ENCODE measurements at places on chromosomes 7 and 10.

GRCh38 chr7:85232068-85232467 is 45.2 kb upstream of the SEMA3D start:
- DNase-seq: no peak

DNA sequence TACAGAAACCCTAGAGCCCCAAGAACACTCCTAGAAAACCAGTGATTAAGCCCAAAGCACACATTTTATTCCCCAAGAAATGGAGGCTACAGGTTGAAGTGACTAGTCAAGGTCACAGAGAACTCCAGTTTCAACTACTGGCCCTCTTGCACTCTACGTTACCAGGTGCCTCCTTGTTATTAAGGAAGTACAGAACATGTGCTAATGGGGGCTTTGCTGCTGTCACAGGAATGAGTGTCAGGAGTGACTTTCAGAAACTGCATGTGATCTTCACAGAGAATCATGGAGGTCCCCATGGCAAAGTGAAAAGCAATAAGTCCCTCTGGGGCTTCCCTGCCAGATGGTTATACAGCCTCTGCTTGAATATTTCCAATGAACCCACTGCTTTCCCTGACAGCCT is 19.3 kb downstream of the JAZF1 start:
- no peak for DNase-seq

- DNase-seq: peak; percentile 7
Measured at GRCh38 chr10:132627666-132628531, 90.3 kb downstream of the INPP5A start.

DNA sequence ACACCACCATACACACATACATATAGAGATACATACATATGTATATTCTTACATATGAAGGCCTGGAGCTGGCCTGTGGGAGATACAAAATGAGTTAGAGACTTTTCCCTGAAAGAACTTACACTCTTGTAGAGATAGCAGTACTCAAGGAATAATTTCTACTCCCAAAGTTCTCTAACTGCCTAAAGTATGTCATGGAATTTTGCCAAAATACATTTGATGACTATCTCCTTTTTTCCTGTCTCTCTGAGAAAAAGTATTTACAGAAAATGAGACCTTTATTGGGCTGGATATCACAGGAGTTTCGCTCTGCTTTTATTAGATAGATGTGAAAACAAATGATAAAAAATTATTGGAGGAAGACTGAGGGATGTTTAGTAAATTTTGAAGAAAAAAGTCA is 220.1 kb downstream of the POU6F2 start:
- DNase-seq: no peak

- no peak for DNase-seq
Measured at GRCh38 chr7:157470701-157471131, 133.9 kb downstream of the DNAJB6 start.

- DNase-seq: no peak
Measured at GRCh38 chr7:23653942-23654341, 26.1 kb upstream of the FAM221A start.

DNA sequence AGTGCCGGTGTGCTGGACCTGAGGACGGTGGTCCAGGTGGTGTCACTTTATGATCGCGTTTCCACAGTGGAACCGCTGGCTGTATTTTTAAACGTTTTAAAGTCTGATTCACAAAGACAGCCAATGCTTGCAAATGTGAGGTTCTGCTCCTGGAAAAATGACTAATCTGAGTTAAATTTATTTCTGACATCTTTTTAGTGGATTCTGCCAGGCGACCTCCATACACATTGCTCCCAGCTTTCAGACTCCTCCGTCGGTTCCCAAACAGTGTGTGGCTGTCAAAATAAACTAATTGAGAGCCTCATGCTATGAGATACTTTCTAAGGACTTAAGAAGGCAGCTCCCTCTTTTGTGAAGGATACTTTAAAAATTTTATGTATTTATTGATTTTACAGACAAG is 12.7 kb upstream of the TTYH3 start:
- no peak for DNase-seq

GRCh38 chr7:28083164-28083997 is 97.2 kb downstream of the JAZF1 start:
- no peak for DNase-seq

GRCh38 chr7:95481271-95482165 is 4.2 kb upstream of the ASB4 start:
- DNase-seq: no peak

DNA sequence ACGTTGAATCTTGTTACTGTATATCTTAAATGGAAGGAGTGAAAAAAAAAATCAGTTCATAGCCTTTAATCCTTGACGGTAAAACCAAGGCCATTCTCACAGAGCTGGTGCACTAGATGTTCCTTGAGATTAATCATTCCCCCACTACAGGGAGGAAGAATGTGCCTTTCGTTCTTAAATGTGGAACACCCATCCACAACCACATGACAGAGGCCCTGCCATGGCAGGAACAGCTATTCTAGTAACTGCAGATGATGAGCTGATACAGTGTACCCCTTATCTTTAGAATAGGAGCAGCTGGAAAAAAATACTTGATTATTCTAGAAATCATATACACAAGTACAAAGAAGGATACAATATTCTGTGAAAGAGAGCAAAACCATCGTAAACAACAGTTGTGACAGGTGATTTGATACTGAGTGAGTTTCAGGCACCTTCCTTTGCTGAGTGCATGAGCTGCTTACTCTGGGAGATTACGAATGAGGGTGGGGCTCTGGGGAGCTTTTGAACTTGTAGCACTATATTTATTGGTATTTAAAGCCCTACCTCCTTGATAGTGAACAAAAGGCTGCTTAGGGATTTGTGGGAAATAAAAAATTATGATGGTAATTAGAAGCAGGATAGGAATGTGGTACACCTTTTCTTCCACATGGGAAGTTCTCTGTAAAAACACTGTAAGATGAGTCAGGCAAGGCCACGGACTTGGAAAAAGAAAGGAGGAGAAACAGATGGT is 244.4 kb upstream of the SLC26A5 start:
- no peak for DNase-seq

GRCh38 chr7:12373580-12374263 is 29.9 kb downstream of the VWDE start:
- DNase-seq: no peak

DNA sequence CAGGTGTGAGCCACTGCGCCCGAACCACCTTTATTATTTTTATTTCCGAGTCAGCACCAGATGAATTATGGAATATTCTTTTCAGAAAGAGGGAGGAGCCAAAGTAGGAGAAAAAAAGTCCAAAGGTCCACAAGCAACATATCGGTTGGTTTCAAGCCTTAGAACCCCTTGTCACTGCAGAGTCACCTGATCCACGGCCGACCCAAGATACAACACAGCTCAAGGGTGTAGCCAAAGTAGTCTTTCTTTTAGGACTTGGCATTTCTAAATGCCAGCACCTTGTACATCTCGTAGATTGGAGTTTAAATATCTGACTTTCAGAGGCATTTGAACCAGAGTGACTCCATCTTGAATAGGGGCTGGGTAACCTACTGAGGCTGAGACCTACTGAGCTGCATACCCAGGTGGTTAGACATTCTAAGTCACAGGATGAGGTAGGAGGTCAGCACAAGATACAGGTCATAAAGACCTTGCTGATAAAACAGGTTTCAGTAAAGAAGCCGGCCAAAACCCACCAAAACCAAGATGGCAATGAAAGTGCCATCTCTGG is 113.9 kb upstream of the ANLN start:
- no peak for DNase-seq

DNA sequence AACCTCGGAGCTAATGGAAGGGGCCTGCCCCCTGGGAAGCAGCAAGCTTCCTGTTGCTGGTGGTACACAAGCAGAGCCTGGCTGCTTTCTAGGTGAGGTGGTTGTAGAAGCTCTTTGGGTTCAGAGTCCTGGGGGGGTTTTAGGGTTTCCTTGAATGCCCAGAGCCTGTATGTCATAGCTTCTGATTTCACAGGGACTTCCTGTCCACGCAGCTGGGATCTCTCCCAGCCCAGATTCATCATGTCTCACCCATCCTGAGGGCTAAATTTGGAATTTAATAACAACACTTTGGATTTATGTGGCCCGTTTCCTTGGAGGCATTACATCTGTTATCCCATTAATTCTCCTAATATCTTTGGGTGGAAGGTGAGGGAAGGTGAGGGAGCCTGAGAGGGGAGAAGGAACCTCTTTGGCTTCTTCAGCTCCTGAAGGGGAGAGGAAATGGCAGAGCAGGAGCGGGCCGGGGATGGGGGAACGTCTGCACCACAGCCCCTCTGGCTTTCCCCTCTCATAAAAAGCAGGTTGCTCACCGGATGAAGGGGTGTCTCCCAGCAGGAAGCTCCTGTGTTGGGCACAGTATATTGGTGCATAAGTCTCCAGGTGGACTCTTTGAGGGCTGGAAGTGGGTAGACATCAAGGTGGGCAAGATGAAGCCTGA is 19.7 kb downstream of the RPS24 start:
- no peak for DNase-seq

GRCh38 chr10:119517235-119518141 is 25.0 kb downstream of the RGS10 start:
- DNase-seq: no peak

DNA sequence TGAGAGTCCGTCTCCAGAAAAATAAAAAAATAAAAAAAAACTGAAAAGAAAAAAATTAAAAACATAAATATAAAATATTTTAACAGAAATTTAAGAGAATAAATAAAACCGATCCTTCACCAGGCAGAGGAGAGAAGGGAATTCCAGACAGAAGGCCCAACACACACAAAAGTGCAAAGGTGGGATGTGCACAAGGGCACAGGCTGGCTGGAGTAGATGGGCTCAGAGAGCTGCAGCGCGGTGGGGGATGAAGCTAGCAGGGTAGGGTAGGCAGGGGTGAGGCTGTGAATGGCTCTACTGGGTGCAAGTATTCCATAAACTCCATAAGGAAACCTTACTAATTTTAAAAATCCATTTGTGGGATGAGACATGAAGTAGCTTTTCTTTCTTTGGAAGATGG is 15.7 kb upstream of the ARPC1A start:
- DNase-seq: no peak

GRCh38 chr10:50545846-50546245 is 77.9 kb downstream of the SGMS1 start:
- DNase-seq: no peak

DNA sequence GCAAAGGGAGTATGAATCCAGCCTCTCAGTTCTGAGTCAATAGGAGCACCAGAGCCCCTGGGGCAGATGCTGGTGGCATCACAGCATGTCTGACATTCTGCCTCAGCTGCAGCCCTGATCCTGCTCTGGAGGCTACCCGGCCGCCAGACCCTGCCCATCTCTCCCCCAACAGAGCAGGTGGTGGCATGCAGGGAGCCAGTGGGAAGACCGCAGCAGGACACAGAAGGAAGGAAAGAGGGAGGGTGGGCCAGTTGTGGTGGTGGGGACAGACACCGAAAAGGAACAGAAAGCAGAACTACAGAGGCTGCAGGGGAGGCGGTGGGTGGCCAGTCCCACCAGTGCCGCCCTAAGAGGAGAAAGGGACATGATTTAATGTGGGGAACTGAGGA is 35.3 kb downstream of the BLNK start:
- DNase-seq: no peak

DNA sequence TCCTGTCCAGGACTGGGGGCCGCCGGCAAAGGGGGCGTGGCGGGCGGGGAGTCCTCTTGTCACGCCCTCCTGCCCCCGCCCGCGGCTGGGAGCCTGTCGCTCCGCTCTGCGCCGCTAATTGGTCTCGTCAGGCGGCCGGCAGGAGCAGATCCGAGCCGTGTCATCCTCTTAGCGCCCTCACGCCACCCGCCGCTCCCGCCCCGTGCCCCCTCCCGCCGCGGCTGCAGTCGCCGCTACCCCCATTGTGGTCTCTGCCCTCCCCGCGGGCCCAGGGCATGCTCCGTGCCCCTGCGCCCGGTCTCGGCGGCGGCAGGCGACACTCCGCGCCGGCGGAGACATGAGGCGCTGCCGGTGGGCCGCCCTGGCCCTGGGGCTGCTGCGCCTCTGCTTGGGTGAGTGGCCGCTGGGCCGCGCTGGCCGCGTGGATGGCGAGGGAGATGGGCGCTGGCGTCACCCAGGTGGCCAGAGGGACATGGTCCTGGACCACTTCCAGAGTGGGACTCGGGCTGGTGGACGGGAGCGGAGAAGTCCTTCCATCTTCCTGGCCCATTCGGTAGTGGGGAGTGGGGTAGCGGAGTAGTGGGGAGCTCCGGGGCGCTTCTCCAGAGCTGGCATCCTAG is at the start of gene CDHR1:
CDHR1 (plus strand) TSS at position 114 of the 620 bp plus-strand sequence; CDS start at position 338, 224 bp downstream.
- DNase-seq: no peak

DNA sequence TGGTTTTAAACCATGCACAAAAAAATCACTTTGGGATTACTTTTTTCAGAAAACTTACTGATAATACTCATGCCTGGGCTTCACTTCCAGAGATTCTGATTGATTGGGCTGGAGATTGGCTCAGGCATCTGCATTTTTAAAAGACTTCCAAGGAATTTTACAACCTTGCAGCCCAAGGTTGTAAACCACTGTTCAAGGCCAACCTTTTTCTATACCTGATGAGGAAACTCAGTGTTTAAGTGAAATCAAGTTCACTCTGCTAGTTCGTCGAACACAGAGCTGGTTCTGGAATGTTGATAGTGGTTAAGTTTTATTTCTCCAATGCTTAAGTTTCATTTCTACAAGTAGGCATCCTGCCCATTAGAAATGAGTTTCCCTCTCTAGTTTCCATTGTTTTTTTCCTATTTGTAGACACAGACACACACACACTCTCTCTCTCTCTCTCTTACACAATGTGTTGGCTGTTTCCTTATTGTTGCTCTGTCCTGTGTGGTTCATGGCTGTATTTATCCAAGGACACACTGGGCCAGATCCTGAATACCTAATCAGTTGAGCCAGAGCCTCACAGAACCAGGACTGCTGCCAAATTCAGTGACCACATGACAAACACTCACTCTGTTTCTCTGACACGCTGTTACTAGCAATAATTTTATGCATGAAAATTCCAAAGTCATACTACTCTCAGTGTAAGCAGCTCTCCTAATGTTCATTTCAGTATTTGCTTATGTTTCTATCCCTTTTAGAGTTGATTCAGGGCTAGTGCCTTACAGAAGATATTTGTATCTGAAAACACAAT is 3.7 kb upstream of the IFIT1B start:
- no peak for DNase-seq

DNA sequence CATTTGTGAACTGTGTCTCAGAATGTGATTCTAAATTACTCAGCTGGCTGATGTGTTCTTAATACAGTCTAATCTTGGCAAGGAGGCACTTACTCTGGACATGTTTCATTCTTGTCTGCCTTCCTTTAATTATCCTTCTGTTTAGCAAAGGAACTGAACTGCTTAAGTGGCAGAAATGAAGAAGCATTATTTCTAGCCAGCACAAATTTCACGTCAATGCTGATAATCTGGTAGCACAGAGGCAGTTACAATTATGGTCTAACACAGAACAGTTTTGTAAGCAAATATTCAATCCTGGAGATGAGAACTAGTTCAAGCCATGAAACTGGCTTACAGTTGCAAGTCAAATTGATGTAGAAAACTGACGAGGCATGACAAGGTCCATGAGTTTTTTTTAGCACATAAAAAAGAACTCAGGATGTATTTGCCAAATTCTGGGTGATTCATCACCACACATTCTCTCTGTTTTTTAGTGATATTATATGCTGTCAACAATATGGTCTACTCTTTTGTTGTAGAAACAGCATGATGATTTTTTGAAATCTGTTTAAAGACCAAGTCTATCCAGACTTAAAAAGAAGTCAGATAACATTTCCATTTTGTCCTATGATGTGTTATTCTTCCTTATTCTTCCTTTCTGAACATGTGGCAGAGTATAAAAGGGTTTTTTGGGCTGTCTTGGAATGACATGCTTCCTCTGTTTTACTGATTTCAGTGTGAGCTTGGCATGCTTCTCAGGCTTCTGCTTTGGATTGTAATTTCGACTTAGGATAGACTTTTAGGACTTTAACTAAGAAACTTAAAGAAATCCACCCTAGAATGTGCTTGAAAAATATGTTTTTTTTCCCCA is 154.8 kb downstream of the DNAJB9 start:
- DNase-seq: no peak

GRCh38 chr10:72001033-72001395 is 36.8 kb downstream of the CHST3 start:
- DNase-seq: no peak

GRCh38 chr10:101536800-101537199 is 51.3 kb downstream of the POLL start:
- DNase-seq: peak; percentile 20
